T47D (cell line): ENCODE measurements at places on chromosomes 16 and 17.

DNA sequence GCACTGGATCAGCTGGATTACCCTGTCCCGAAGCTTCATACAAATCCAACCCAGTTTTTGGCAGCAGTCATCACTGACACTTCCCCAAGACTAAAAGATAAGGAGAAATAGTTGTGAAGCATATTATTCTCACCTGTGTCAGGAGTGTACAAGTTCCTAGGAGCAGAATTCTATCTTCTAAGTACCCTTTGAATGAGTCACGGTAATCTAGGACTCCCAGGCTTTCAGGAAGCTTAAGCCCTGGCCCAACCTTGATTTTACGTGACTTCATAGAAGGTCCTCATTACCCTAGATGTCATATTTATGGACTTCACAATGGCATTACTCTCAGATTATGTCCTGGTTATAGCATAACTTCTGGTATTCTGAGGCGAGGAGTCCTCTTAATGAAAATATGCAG lies 31.9 kb downstream of the CYB561 start:
- DNase-seq, result no peak

DNA sequence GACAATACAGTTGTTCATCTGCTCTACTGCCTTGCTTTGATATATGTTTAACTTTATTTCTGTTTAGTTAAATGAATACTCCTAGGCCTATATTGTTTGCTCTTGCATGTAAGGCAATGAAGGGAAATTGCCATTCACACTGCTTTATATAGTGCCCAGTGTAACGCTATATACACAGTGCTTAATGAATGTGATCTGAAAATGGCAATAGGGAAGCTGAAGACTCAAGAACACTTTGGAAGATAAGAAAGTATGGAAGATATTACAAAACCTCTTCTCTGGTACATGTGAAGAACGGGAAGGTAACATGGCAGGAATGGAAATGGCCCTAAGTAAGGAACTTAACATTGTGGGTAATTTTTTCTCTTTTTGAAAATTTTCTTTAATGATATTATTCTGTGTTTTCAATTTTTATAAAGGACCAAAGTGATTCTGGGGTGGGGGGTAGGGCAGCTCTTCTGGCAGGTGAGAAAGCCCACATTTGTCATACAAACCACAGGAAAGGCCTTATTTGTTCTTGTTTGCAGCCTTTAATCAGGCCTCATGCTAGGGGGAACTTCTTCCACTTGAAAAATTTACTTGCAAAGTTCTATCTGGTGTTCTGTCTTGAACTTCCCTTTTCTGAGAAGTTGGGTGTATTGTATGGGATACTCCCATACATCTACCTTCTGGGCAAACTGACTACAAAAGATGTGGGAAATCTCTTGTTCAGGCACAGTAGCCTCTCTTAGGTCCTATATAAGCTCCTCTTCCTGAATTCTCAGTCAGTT lies 100.8 kb upstream of the CORO6 start:
- no peak for DNase-seq

- DNase-seq, result no peak
Observed at GRCh38 chr17:40000161-40000560, 15.1 kb upstream of the CSF3 start.

DNA sequence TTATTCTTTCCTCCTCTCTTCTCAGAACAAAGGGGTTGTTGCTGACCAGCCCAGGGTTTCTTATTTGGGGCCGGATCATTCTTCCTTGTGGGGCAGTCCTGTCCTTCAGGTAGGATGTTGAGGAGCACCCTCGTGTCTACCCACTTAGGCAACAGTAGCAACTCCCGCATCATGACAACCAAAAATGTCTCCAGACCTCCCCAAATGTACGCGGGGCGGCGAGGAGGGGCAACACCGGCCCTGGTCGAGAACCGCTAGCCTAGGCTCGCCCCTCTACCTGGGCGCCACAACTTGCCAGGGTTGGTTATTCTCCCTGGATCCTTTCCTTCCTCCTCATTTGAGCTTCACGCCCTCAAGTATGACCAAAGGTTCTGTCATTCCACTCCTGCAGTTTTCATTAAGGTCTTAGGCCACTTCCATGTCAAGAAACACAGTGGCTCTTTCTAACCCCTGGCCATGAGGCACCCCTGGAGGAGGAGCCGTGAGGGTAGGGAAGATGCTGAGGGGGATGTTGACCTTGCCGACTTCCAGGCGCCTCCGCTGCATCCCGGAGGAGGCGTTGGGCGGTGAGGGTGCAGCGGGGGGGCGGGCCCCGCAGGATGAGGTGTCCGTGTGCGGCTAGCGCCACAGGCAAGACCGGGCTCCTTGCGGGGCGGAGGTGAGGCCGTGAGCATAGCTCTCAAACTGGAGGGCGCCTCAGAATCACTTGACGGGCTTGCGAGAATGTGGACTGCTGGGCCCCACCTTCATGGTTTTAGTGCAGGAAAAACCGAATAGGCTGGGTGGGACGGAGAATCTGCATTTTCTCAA lies 712 bp upstream of the SPECC1 start:
- no peak for DNase-seq

DNA sequence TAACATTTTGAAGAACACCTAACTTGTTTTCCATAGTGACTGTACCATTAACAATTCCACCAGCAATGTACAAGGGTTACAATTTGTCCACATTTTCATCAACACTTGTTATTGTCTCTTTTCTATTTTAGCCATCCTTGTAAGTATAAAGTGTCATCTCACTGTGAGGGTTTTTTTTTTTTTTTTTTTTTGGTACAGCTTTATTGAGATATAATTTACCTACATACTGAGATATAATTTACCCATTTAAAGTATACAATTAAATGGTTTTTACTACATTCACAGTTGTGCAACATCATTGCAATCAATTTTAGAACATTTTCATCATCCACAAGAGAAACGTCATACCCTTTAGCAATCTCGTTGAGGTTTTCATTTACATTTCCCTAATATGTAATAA lies 17.9 kb upstream of the TMIGD1 start:
- no peak for DNase-seq

GRCh38 chr17:8324132-8324531 lies 14.1 kb downstream of the ARHGEF15 start:
- DNase-seq, result no peak

GRCh38 chr16:939941-940340 lies 30.8 kb downstream of the LMF1 start:
- no peak for DNase-seq

- no peak for DNase-seq
Observed at GRCh38 chr16:55815320-55815719, 17.6 kb downstream of the CES1 start.

DNA sequence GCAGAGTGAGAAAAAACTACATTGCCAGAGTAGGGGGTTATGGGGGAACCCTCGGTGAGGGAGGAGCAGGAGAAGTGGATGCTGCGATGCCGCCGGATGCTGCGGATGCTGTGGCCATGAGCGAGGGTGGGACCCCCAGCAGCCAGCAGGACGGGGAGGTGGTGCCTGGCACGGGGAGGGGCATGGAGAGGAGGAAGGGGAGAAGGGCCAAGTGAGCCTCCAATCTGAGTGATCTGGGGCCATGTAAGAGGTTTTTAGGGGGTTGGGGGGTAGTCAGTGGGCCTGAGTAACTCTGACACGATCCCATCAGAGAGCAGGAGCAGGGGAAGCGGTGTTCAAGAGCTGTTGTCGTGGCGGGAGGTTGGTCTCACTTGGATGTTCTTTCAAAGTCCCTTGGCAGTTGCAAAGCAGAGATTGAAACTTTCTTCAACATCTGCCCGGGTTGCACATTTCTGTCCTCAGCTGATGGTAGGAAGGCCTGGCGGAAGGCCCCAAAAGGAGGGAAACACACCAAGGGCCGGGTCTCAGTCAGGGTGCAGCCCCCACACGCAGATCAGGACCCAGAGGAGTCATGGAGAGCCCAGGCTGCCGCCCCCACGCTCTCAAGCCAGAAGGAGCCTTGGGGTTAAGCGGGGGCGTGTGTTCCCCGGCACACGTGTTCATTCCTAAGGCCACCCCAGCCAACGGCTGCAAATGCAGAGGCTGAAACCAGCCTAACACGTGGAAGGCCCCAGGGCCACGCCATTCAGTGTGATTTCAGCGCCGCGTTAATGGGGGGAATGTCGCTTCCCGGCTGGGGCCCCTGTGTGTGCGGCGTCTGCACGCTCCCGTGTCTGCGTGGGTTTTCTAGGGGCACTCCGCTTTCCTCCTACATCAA lies 81.7 kb downstream of the ZDHHC7 start:
- DNase-seq, result no peak

GRCh38 chr17:55005520-55005919 lies 37.0 kb downstream of the STXBP4 start:
- no peak for DNase-seq

GRCh38 chr16:22843856-22844255 lies 29.9 kb downstream of the HS3ST2 start:
- DNase-seq, result no peak

DNA sequence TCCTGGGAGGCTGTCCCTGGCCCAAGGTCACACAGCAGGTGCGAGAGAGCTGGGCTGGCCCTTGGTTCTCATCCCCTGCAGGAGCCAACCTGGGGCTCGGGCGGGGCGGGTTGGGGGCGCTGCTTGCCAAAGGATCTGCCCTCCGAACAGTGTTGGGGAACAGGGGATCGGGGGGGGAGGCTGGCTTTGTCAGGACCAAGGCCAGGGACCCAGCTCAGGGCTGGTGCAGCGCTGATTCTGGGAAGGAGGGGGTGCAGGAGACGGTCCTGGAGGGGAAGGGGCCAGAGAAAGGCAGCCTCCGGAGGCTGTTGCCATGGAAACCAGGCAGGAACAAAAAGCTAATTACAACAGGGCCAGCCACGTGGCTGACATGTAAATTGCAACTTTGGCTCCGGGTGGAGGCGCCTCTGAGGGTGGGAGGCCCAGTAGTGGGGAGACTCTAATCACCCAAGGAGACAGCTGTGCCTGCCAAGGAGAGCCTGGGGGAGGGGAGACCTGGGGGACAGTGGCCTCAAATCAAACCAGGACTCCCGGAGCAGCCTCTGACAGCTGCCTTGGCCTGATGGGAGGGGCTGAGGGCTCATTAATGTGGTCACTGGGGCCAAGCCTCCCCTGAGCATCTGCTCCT lies 1.3 kb downstream of the TUBB3 start:
- DNase-seq, result peak; percentile 76

DNA sequence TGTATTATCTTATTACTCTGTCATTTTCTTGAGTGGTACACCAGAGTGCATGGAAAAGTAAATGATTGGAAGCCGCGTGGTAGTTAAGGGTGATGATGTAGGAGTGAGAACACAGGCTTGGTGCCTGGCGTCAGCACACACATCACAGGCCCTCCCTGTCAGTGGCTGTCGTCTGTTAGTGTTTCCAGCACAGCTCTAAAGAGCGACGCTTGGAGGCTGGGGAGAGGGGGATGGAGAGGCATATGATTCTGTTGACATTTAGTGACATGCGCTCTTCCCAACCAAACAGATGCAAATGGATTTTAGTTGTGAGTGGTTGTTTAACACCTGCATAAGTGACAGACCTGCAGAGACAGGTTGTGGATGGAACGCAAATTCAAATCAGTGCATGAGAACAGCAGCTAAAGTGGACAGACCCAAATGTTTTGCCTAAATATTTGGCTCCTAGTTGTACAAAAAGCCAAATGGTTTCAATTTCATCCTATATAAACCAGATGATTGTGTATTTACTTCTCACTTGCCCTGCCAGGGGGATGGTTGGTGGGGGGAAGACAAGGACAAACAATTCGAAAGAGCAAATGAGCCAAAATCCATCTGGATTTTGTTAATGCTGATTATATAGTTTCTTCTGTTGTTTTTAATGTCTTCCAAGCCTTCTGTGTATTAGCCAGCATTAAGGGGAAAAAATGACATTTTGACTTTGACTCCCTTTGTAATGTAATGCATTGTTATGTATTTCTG lies 222.3 kb downstream of the WWOX start:
- no peak for DNase-seq

DNA sequence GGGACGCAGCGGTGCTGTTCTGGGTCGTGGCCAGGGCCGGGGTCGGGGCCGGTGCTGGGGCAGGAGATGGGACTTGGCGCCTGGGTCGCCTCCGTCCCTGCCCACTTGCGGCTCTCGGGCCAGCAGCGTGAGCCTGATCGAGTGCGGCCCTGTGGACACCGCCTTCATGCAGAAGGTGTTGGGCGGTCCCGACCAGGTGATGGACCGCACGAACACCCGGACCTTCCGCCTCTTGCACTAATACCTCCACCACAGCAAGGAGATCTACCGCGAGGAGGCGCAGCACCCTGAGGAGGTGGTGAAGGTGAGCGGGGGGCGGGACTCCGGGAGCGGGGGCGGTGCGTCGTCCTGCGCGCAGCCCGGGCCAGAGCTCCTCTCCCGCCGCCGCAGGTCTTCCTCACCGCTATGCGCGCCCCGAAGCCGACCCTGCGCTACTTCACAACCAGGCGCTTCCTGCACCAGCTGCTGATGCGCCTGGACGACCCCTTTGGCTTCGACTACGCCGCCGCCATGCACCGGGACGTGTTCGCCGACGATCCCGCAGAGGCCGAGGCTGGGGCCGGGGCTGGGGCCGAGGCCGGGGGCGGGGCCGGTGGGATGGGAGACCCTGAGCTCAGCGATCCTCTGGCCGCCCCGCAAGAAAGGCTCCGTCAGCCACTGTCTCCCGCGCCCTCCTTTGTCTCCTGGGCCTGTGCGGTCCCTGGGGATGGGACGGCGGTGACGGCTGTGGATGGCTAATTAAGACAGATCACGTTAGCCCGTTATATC lies 4.5 kb upstream of the HSD17B1 start:
- no peak for DNase-seq

- DNase-seq, result no peak
Observed at GRCh38 chr17:31428111-31428510, 36.6 kb downstream of the RAB11FIP4 start.

- no peak for DNase-seq
Observed at GRCh38 chr16:10026593-10026992, 155.6 kb downstream of the GRIN2A start.

DNA sequence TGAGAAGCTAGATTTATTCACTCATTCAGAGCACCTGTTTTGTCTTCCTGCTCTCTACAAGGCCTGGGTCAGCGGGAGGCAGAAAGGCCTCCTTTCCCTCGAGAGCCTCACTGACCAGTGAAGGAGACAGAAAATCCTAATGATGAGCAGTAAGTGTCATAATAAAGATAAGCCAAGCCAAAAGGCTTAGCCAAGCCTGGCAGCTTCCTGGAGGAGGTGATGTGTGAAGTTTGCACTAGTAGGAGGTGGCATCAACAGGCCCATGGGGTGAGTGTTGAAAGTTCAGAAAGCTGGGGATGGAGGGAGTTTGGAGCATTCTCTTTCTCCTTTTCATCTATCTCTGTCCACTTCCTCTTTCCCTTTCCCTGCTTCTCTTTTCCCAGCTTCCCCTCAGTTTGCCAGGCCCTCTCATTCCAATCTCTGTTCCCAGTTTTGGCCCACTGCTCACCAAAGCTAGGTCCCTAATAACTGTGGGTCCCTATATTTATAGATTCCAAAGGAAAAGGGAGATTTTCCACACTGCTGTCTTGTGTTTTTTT lies 16.5 kb upstream of the SPNS3 start:
- DNase-seq, result no peak
